ENCODE measurements at places on chromosomes 3 and 15.
A peak's percentile ranks its signal among the peaks of the same experiment; 100 is the strongest.

GRCh38 chr3:127982155-127982554 is 67.1 kb downstream of the KBTBD12 start:
- DNase-seq, result no peak

DNA sequence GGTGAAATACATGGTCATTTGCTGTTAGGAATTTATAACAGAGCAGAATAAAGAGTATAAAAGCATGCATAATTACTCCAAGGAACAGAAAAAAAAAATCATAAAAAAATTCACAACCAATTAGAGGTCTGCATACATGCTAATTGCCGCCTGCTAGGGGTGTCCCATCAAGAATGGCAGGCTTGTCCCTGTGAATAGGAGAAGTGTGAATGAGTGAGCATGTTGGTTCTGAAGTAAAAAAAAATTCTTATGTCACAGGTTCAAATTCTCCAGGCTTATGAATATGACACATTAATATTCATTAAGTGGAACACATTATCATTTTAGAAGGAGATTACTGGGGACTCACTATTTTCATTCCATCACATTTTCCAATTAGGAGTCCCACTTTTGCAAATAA is 822.7 kb downstream of the NTRK3 start:
- no peak for DNase-seq

DNA sequence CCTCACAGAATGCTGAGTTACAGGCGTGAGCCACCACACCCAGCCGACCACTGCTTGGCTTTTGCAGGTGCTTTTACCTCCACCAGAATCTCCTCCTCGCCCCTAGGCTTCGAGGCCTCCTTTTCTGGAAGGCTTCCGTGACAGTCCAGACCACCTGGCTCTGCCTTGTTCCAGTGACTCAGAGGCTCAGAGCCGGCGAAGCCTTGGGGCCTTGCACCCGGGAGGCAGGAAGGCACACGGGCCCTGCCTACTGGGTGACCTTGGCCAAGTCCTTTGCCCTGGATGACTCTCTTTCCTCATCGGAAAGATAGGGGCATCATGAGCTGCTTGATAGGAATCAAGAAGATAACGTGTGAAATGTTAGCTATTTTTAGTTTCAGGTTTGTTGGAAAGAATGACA is 31.3 kb upstream of the FURIN start:
- peak; percentile 81 for DNase-seq

GRCh38 chr3:174613173-174613572 is 246.0 kb upstream of the NAALADL2 start:
- DNase-seq, result no peak

GRCh38 chr3:17894434-17895060 is 152.1 kb upstream of the TBC1D5 start:
- peak; percentile 50 for DNase-seq

GRCh38 chr3:184117636-184118035 is 17.5 kb upstream of the EIF2B5 start:
- no peak for DNase-seq

DNA sequence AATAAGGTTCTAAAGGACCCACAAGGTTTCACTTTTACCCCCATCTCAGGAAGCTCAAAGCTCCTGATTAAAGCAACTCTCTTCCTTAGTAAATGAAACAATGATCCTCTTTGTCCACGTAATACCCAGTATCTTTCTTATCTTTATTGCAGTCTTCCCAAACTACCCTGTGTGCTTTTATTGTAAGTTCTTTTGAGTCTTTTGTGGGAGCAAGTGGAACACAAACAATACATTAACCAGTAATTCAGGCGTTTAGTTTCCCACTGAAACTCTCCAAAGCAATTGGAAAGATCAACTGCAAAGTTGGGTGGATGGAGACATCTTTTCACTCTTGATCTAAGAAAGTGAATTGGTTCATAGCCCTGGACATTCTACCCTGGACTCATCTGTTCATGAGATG is 240.0 kb downstream of the ZNF621 start:
- no peak for DNase-seq

DNA sequence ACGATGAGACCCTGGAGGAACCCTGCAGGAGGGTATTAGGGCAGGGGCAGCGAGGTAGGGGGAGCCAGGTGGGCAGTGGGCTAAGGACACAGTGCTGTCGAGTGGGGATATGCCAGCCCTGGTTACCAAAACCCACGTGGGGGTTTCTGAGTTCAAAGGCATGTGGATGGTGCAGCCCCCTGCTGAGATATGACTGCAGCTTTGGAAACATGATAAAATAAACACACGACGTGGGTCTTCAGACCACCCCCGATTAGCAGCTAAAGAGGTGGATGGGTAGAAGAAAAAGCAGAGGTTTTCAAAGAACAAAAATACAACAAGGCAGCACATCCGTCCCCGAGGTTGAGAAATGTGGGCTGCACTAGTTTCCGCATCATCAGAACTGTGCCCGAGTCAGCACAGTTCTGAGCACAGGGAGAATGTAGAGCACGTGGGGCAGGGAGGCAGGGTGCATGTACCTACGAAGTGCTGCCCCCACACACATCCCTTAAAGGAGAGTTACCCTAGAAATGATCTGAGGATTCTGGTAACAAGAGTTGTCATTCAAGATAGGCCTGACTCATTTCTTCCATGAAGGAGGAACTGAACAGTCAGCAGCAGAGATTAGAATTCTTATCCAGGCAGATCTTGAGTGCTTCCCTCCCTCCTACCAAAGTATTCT is 121.3 kb downstream of the RPLP1 start:
- peak; percentile 70 for DNase-seq

DNA sequence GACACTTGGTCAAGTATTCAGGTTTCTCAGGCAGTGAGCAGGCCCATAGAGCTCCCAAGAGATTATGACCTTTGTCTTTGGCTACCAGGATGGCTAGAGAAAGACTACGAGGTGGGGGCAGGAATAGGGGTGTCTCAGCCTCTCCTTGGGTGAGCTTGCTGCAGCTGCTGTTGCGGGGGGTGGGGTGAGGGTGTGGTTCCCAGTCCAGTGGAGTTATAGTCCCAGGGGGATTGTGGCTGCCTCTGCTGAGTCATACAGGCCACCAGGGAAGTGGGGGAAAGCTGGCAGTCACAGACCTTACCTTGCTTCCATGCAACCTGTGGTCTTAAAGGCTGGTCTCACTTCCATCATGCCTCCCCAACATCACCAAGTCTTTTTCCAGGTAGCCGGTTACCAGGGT is 31.7 kb downstream of the ATP2C1 start:
- no peak for DNase-seq

DNA sequence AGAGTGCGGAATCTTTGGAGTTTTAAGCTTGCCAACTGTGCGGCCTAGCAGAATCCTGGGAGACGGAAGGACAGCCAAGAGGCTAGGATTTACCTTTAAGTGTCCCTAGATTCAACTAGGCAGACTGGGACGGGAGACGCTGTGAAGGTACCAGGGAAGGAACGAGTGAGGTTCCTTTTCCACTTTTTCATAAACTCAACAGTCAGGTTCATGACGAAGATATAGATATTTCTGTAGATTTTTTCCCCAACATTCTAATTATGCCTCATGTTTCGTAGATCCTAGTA is 564 bp upstream of the GABPB1 start:
- no peak for DNase-seq

GRCh38 chr15:79609506-79609905 is 177.4 kb downstream of the MINAR1 start:
- DNase-seq, result no peak

GRCh38 chr3:84961521-84962255 is 2.9 kb downstream of the CADM2 start:
- DNase-seq, result no peak

- no peak for DNase-seq
These were observed 5.3 kb upstream of the CRABP1 start for GRCh38 chr15:78334845-78335244.

- DNase-seq, result no peak
These were observed 239.7 kb downstream of the SUCLG2 start for GRCh38 chr3:67414740-67415139.

GRCh38 chr3:197880491-197881269 is 69.3 kb upstream of the RPL35A start:
- no peak for DNase-seq

DNA sequence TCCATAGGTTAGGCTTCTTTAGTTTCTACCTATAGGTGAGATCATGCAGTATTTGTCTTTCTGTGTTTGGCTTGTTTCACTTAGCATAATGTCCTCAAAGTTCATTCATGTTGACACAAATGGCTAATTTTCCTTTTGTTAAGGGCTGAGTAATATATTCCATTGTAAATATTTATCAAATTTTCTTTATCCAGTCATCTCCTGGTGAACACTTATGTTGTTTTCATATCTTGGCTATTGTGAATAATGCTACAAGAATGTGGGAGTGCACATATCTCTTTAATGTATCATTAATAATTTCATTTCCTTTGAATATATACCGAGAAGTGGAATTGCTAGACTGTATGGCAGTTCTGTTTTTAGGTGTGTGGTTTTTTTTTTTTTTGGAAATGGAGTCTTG is 250.9 kb upstream of the SEMA6D start:
- no peak for DNase-seq

- DNase-seq, result no peak
These were observed 344.6 kb upstream of the PROK2 start for GRCh38 chr3:72129501-72130094.

DNA sequence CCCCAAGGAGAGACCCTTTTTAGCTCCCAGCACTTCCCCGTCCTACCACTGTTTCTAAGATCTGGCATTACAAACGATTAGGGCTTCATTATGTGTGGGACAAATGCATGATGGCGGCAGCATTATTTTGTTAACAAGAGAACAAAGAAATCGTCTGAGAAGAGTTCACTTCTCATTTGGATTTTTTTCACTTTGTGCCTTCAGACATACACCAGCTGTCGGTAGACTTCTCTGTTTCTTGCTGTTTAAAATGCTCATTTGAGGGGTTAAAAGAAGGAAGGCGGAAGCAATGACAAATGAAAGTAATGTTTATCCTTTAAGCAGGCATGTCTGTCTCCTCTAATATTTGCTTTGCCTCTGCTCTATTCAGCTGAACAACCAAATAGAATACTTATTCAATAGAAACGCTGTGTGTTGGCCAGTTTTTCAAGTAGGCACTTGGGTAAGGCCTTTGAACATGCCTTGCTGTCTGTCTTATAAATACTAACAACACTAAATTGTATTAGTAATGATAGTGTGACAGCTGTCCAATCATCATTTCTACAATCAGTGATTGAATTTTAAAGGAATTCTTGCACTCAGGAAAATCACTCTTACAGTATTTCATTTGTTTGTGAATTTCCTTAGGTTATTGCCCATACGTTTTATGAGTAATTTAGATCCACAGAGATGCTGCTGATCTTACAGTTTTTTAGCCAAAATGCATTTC is 382.4 kb downstream of the IL5RA start:
- DNase-seq, result no peak

- no peak for DNase-seq
These were observed 3.7 kb upstream of the SLC9C1 start for GRCh38 chr3:112297714-112298113.

GRCh38 chr3:189947948-189948723 is 172.6 kb downstream of the P3H2 start:
- no peak for DNase-seq

GRCh38 chr3:30567139-30567753 is 39.2 kb upstream of the TGFBR2 start:
- DNase-seq, result no peak

DNA sequence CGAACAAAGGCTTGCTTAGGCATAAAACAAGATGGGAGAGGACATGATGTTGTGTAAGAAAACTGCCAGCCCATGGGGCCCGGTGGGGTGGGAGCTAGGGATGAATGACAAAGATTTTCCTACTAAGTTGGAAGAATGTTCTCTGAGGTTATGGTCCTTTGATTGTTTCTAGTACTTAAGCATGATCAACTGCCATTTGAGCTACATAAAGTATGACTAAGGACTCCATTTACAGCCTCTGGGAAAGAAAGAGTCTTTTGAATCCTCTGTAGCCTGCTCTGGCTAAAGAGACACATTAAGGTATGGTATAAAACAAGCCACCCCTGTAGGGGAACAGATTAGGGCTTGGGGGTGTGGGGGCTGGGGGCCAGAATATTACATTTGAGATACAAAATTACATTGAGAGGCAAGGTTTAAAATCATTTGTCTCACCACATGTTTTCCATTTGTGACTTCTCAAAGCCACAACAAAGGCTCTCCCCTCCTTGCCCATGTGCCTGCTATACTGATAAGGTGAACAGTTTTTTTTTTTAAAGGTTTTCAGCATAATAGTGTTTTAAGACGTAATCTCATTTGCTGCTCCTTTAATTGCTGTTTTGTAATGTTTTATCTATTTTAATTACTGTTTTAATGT is 323.4 kb downstream of the CHST2 start:
- DNase-seq, result no peak

DNA sequence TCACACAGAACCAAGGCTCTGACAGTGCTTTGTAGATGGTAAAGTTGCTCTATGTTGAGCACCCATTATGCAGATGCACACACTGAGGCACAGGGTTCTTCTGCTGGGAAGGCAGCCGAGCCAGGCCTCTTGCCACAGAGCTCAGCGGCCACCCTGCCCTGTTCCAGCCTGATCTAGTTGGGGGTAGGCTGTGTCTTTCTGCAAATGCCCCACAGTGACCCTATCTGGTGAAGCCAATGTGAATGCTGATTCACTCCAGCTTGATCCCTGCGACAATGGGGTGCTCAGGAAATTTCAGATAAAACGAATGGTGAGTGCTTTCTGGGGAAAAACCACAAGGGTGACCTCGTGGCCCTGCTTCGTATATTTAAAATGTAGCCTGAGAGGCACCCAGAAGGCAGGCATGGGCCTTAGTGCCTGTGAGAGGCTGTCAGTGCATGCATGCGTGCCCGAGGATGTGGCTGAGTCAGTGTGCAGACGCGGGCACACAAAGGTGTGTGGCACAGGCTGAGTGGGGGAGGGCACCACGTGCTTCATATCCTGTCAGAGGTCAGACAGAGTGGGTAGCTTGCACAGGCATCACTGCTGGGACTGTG is 85.7 kb downstream of the ATP2B2 start:
- peak; percentile 58 for DNase-seq

DNA sequence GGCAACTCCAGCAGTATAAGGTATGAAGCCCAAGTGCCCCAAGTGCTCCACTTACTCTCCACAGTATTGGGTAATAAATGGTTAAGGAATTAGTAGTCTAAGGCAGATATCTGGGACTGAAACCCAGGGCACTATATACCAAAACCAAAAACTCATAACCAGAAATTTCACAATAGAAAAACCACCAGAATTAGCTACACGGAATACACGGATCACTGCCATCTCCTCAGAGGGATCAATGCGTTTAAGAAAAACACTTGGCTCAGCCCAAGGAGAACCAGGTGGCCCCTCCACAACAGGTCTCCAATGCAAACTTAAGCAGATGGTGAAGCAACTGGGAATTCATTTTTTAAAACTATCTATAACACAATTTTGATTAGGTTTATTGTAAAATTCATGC is 83.6 kb downstream of the FAIM start:
- no peak for DNase-seq

- DNase-seq, result no peak
These were observed 76.0 kb downstream of the P2RY1 start for GRCh38 chr3:152910966-152911365.

DNA sequence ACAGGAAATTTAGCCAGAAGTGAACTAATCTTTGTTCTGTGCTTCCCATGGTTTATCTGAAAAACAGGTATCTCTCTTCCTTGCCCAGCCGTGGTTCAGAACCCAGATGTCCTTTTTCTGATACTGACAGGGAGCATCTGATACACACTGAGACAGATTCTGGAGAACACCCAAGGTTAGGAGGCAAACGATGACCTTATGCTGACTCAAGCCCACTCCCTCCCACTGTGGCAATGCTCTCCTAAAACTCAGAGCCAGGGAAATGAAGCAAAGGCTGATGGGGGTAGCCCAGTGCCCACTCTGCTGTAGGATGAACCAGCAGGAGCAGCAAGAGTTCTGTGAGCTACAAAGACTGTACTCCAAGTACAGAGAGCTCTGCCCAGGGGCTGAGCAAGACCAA is 225.1 kb downstream of the NTRK3 start:
- no peak for DNase-seq
